T-helper 1 cell (primary cell): ENCODE measurements at places on chromosomes 12 and 14.

DNA sequence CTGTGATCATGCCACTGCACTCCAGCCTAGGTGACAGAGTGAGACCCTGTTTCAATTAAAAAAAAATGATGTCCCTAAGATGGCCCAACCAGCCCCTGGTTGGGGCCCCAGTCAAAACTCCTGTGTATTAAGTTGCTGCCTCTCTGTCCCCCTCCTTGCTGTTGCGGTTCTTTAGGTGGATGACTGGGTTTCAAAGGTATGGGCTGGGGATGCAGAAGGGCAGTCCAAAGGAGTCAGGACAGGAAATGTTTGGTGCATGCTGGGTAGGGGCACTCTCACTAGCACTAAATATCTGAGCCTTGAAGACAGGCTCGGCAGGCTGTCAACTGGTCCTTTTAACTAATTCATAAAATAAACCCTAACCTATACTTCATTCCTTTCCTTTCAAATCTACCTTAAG, 12.0 kb upstream of the PIP4K2C start:
- DNase-seq, result no peak

GRCh38 chr12:96570579-96570978, 81.2 kb downstream of the CFAP54 start:
- no peak for DNase-seq

DNA sequence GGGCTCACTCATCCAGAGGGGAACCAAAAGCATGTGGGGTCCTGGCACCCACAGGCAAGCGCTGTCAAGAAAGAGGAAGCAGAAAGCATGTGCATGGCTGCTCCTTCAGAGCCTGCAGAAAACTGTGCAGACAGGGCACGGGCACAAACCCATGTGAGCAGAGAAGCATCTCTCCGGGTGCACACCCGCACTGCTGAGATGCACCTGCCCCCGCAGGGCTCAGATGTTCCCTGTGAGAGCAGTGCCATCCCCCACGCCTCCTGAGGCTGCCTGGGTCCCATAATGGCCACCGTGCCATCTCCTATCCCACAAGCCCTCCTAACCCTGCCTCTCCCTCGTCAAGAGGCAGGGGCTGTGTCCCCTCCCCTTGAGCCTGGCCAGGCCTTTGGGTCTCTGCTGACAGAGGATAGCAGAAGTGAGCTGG, 32.3 kb upstream of the INF2 start:
- no peak for DNase-seq

DNA sequence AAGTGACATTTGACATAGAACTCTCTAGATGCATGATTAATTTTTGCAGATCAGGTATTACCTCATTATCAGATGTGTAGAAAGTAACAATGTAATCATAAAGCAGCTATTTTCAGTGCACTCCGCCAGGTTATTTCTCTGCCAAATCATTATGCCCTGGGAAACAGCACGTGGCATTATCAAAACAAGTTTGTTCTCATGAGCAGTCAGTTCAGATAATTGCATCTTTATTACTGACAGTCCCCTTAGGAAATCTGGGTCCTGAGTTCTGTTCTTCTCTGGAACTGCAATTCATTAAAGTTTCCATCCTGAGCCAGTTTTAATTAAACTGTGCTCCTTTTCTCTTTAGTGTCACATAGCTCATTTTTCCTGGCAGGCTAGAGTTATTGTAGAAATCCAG, 94.7 kb upstream of the KRR1 start:
- no peak for DNase-seq

DNA sequence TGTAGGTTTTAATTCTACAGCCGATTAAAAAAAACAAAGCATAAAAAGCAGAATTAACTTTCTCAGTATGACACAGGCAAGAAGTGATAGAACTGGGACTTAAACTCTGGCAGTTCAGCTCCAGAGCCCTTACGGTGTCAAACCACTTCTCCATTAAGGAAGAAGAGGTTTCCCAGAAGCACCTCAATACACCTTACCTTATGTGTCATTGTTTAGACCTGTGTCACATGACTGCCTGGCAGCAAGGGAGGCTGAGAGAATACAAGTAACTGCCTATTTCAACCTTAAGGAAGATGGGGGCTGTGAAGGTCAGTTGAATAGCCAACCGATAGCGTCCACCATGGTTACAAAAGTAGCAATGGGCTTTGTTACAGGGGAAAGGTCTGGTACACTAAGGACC, 54.6 kb upstream of the ARHGAP5 start:
- no peak for DNase-seq
